ENCODE measurements at places on chromosomes 4 and X.

GRCh38 chr4:174828845-174829701 lies at the start of gene GLRA3:
Gene GLRA3 (minus strand): TSS chr4:174829247. CDS start chr4:174828811, 436 bp downstream.
- no peak for DNase-seq

- DNase-seq: no peak
These were observed 16.8 kb downstream of the MID1 start for GRCh38 chrX:10603612-10604011.

GRCh38 chr4:6674500-6675149 lies 19.1 kb upstream of the S100P start:
- peak; percentile 72 for DNase-seq

DNA sequence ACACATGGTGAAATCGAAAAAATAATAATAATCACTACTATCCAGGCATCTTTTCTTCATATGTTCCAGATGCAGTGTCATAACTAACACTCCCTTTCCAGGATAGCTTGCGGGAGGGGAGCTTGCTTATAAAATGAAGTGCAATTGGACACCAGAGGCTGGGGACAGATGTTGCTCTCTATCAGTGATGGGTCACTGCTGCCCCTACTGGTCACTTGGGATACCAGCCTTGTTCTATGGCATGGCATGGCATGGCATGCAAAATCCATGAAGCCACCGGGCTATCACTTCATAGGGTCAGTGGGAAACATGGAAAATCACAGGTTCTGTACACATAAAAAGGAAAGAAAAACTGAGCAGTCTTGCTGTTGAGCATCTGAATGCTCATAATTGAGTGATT lies 168.1 kb downstream of the GLRA2 start:
- DNase-seq: no peak

GRCh38 chrX:105758754-105759153 lies 63.6 kb upstream of the NRK start:
- DNase-seq: no peak

- DNase-seq: no peak
These were observed 297.6 kb upstream of the INTU start for GRCh38 chr4:127335073-127335620.

DNA sequence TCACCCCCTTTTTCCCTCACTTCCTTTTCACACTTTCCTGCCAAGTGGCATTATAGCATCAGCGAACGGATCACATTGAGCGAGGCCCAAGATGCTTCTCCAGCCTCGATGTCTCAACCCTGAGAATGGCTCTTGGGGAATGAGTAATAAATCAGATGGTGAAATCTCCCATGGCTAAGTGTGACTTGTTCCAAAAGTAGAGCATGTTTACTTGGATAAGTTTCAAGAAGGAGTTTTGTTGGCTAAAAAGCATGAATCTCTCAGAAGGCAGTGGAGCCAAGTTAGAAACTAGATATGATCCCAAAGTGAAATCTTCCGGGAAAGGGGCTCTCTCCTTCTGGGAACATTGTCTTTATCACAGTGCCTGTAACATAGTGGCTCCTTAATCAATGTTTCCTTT lies 316.3 kb downstream of the CAMK2D start:
- DNase-seq: no peak

DNA sequence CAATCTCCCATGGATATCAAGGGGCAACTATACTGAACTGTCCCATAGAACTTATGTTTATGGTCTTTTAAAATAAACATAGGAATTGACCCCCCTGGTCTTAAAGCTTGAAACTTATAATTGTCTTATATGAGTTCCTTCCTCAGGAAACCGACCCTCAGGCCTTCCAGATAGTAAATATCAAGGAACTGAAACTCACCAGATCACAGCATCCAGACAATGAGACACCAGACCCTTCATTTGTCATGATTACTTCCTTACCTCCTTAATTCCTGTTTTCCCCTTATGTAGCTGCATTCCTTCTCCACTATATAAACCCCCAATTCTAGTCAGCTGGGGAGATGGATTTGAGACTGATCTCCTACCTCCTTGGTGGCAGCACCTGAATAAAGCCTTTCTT lies 94.8 kb upstream of the GRPR start:
- DNase-seq: no peak

GRCh38 chr4:115090483-115091075 lies 22.8 kb downstream of the NDST4 start:
- no peak for DNase-seq

DNA sequence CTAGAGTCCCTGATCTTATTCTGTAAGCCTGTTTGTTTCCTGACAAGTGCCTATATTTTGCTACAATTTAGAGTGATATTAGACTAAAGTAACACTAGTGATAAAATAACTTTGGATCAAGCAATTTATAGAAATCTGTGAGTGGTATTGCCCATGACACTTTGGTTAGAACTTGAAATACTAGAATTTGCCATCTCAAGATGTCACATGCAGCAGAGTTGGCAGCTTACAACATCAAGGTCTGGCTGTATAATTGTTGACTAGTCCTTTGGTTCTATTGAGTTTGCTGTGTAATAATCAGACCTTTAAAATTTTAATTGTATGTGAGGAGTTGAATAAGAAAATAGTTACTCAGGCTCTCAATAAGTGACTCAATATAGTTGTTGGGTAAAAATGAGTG lies 167.1 kb downstream of the RAPGEF2 start:
- DNase-seq: no peak

DNA sequence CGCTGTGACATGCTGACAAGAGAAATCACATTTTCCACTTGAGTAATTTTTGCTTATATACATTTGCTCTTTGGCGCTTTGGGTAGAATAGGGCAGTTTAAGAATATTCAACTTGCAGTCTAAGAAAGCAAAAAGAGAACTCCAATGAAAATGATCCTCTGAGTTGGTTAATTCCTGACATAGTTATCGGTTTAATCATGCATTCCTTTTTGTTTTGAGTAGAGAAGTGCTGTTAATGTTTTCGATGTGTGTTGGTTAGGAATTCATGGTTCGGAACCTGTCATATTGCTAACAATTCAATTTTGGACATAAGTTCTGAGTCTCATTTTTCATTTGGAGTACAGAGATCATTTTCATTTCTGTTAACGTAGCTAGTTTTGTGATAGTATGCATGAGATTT lies 700.6 kb upstream of the PITX2 start:
- DNase-seq: no peak

DNA sequence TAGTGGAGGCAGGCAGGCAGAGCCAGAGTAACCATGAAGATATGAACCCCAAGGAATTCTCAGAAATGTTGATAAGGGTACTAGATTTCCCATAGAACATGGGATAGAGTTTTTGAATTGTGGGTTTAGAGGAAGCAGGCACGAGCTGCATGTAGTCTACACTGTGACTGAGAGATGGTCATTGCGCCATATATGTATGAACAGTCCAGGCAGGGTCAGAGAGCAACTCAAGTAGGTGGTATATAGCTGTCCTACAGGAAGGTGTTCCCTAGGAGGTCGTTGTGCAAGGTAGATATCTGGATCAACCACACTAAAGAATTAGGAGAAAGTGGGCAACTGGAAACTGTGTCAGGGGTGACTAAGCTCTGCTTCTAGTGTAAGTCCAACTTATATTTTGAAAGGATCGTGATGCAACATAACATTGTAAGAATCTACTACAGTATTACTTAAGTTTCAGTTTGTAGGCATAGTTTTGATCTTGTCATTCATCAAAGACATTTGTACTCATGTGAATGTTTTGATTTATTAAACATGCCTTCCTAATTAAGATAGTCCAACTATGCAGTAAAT lies 94.6 kb downstream of the HPGD start:
- no peak for DNase-seq

- no peak for DNase-seq
These were observed 272.8 kb upstream of the EPHA5 start for GRCh38 chr4:65943076-65943475.

- no peak for DNase-seq
These were observed 53.0 kb downstream of the ZFX start for GRCh38 chrX:24202465-24203031.

GRCh38 chrX:70497026-70497425 lies 52.4 kb downstream of the DLG3 start:
- no peak for DNase-seq

GRCh38 chr4:123364906-123365305 lies 31.7 kb upstream of the SPRY1 start:
- DNase-seq: no peak

DNA sequence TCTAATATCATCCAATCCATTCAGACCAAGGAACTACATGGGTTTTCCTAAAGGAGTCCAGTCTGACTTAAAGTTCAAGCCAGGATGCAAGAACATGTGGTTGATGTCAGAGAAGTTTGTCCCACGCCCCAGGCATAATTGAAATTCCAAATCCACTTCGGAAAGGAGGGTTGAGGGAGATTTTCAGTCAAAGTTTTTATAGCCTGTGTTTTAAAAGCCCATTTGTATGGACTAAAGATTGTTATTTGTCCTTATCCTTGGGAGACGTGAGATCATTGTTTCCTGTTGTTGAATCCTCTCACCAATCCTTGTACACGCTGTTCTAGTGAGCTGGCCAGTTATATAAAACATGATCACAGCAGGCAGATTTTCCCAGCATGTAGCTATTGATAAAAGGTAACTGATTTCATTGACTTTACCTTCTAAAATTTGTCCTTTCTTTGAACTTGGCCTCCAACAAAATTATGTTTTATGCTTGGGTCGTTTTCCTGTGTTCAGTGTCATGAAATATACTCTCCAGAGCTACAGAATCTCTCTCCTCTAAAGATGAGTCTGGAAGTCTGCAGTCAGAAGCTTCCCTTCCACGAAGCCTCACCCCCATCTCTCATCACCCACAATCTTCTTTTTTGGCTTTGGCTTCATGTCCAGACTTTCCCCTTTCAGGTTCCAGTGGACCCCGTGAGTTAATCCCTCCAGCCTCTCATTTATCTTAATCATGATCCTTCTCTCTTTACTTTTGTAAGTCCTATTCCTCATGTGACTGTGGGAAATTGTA lies 92.9 kb downstream of the ATP10D start:
- DNase-seq: no peak
